ENCODE measurements at places on chromosomes 13 and 19. TPM values are rescaled to one million over a fixed set of nuclear protein-coding genes. Genes with fewer than 3 reads are reported as not detected.
A peak's percentile ranks its signal among the peaks of the same experiment; 100 is the strongest.

- no peak for DNase-seq
These were observed 1289.2 kb upstream of the PCDH20 start for GRCh38 chr13:62704875-62705274.

DNA sequence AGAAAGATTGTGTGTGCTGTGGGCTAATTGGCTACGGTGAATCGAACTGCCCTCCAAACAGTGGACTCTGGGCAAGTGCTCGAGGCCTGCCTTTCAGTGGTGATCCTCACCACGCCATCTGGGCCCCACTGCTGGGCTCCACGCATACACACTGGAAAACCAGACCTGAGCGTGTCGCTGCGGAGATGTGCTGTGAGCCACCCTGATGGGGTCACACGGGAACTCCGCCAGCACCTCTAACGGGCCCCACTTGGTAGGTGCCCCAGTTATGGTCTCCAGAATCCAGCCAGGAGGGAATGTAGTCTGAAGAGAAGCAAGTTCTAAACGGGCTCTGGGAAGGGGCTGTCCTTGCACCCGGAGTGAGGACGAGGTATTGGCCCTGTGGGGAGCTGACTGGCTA lies 39.3 kb downstream of the C13orf46 start:
- no peak for DNase-seq

- no peak for DNase-seq
These were observed 27.4 kb downstream of the FPR3 start for GRCh38 chr19:51822325-51822724.

DNA sequence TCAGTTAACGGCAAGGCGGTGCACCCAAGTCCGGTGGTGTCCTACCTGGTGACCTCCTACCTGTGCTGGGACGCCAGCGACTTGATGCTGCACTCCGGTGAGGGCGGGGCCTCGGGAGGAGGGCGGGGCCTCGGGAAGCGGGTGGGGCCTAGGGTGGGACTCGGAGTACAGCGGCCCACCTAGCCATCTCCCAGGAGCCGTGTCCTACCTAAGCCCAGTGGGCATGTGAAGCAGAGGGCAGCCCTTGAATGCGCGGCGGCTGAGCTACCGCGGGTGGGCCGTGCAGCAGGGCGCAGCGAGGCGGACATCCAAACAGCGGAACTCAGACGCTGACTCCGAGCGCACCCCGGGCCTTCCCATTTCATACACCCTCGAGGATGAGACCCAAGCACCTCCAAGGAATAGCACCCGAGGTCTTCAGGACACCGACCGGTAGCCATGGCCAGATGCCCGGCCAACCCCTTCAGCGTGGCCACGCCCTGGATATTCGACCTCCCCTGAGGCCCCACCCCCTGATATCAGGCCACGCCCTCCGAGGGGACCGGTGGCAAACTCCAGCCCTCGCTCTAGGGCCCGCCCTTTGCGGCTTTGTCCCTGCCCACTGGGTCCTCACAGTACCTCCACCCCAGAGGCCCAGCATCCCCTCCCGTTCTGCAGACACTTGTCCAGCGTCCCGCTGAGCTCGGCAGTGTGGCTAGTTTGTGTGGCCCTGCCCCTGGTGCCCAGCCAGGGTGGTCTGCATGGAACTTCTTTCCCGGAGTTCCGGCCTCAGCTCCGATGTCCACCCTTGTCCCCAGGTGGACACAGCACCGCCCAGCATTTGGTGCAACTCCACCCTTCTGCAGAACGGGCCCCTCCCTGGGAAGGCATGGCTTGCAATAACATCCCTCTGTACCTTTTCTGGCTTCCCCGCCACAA lies 5.4 kb downstream of the KLK1 start:
- DNase-seq = peak; percentile 79

- DNase-seq = no peak
These were observed 38.7 kb downstream of the SIAH3 start for GRCh38 chr13:45812695-45813372.

DNA sequence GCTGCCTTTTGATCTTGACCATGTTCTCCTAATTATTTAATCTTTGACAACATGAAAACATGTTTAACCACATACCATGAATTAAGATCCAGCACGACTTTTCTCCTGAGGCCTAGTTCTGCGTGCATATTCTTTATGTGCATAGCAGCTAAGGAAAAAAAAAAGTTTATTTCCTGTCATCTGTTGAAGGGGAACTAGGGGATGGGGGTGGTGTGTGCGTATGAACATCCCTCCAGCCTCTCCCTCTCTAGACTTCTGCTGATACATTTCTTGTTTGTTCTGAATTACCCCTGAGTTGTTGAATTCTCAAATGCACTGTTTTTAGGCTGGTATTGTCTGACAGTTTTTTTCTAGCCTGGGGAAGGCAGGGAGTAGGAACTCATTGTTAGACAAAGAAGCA lies 543.3 kb downstream of the FGF9 start:
- no peak for DNase-seq

- DNase-seq = no peak
These were observed 383.2 kb downstream of the UQCRFS1 start for GRCh38 chr19:28829762-28830161.

- no peak for DNase-seq
These were observed 2.6 kb downstream of the LENG1 start for GRCh38 chr19:54156953-54157352.

GRCh38 chr13:73989244-73989843 lies 144.9 kb downstream of the KLF12 start:
- DNase-seq = no peak

Gene MLNR
- total RNA-seq = not detected

Gene CNFN
- total RNA-seq = 0.53 TPM

Gene ZSCAN22
- 5.0 TPM for total RNA-seq
